Left kidney (tissue), 8 donors: ENCODE measurements at places on chromosomes 6 and 20. TPM values are rescaled to one million over a fixed set of nuclear protein-coding genes. Genes with fewer than 3 reads are reported as not detected.

TMEM170B gene
- 10.7 TPM for polyA plus RNA-seq

C2 gene
- 3.9 TPM for polyA plus RNA-seq

NFYA gene
- 57.4 TPM for polyA plus RNA-seq

ECT2L gene
- polyA plus RNA-seq: 0.55 TPM

BEND6 gene
- 5.8 TPM for polyA plus RNA-seq

ATP9A gene
- polyA plus RNA-seq: 62.4 TPM

OTOR gene
- polyA plus RNA-seq: not detected

ADGRF5 gene
- polyA plus RNA-seq: 25.5 TPM

LIME1 gene
- 4.3 TPM for polyA plus RNA-seq

MAPK13 gene
- 23.2 TPM for polyA plus RNA-seq

TCF15 gene
- 0.90 TPM for polyA plus RNA-seq

KCNS1 gene
- 0.55 TPM for polyA plus RNA-seq

DZANK1 gene
- polyA plus RNA-seq: 11.8 TPM

DDR1 gene
- polyA plus RNA-seq: 167 TPM

ZC3H12D gene
- polyA plus RNA-seq: 0.70 TPM

KCNK17 gene
- not detected for polyA plus RNA-seq

DYNLT2 gene
- polyA plus RNA-seq: 8.5 TPM

NHSL1 gene
- polyA plus RNA-seq: 16.1 TPM

FAM209B gene
- 0.55 TPM for polyA plus RNA-seq

DCDC2 gene
- 136 TPM for polyA plus RNA-seq

TMEM200A gene
- 27.8 TPM for polyA plus RNA-seq
